ENCODE measurements at places on chromosomes 5 and 9.

DNA sequence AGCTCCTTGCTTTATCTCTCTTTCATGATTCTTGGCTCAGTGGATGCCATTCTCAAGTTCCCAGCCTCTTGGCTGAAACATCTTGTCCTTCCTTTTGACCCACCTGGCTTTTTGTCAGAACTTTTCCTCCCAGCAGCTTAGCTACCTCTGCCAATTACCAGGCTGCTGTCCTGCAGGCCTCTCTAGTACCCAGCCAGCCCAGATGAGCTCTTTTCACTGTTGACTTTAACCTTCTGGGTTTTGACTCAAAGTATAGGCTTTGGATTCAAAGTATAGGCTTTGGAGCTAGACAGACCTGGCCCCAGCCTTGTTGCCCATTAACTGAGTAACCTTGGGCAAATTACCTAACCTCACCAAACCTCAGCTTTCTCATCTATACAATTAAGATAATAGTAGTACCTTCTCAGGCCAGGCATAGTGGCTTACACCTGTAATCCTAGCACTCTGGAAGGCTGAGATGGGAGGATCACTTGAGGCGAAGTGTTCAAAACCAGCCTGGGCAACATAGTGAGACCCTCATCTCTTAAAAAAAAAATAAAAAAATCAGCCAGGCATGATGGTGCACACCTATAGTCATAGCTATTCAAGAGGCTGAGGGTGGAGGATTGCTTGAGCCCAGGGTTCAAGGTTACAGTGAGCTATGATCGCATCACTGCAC, 6.6 kb upstream of the TMEFF1 start:
- DNase-seq = no peak

GRCh38 chr9:110157823-110158664, 49.9 kb downstream of the C9orf152 start:
- DNase-seq = no peak

- DNase-seq = no peak
These were observed 65.4 kb upstream of the CDH12 start for GRCh38 chr5:22918511-22918910.

- DNase-seq = no peak
These were observed 103.9 kb downstream of the FRMD3 start for GRCh38 chr9:83434254-83434653.

- no peak for DNase-seq
These were observed 53.1 kb downstream of the NR3C1 start for GRCh38 chr5:143350341-143350740.

- no peak for DNase-seq
These were observed 266.0 kb downstream of the DTWD2 start for GRCh38 chr5:118722122-118723020.

- DNase-seq = no peak
These were observed 36.2 kb upstream of the SMARCA2 start for GRCh38 chr9:1978941-1979340.
